ENCODE measurements at places on chromosomes 1 and 21.

DNA sequence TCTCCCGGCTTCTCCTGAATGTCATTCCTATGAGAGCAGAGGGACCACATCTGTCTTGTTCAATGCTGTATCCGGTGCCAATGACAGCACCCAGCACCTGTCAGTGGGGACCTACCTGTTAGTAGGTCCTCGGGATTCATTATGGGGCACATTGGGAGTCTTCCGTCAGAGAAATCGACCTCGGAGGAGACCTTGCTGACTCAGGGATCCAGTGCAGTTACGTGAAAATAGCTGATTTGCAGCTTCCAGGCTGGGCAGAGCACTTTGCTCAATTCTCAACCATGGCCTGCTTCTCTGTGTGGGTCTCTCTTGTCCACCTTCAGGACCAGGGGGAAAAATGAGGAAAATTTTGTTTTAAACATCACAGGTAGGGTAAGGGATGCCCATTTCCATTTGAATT is 130.2 kb downstream of the PRDM2 start:
- DNase-seq = no peak

- no peak for DNase-seq
These were observed 369.6 kb upstream of the USP24 start for GRCh38 chr1:55584526-55585401.

DNA sequence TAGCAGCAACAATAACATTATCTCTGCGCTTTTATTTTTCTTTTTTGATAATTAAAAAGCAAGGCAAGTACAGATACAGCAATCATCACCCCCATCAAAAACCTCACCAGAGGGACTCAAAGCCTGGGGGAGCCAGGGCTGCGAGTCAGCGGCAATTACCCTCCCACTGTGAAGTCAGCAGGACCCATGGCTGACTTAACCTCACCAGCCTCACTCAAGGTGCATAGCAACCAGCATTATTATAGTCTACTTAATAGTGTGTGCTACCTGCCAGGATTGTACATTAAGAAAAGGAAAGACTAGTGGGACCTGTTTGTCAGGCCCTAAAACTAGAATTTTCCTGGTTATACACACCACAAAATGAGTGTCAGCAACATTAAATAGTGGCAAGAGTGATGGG is 28.9 kb upstream of the SERBP1 start:
- no peak for DNase-seq

GRCh38 chr1:160112357-160112756 is 3.2 kb upstream of the ATP1A2 start:
- DNase-seq = no peak

GRCh38 chr1:11893907-11894251 is 32.3 kb downstream of the KIAA2013 start:
- DNase-seq = peak; percentile 50

GRCh38 chr1:107262467-107263286 is 121.8 kb downstream of the NTNG1 start:
- DNase-seq = no peak

DNA sequence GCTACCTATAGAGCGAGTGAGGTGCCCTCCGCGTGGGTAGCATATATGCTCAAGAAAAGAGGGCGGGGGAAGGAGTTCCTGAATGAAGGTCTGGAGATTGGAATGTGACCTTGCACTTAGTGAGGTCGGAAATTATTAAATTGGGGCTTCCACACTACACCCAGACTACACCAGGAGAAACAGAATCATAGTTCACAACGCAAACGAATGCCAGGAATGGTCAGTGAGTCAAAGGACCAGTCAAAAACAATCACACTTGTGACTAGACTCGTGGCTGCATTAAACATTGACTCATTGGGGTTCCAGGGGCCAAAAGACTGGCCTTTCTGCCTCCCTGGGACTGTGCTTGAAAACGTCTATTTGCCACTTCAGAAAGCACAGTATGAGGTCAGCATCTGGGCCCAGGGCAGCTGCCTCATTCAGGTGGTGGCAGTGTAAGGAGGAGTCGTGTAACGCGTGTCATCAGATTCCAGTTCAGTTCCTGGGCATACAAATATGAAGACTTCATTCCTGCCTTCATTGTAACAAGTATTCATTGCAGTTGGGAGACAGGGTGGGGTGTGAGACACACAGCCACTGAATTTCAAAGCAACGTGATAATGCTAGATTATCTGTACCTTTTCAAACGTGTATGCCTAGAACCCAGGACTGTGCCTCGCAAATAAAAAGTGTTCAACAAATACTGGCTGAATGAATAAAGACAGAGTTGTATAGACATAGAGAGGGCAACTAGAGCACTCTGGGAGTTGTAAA is at the start of gene YOD1:
TSS of gene YOD1 (minus strand) at position 18 of the 753 bp plus-strand sequence. CDS start 178 bp downstream, outside the sequence.
- DNase-seq = no peak

- DNase-seq = no peak
These were observed 16.4 kb upstream of the F13B start for GRCh38 chr1:197083474-197083873.

DNA sequence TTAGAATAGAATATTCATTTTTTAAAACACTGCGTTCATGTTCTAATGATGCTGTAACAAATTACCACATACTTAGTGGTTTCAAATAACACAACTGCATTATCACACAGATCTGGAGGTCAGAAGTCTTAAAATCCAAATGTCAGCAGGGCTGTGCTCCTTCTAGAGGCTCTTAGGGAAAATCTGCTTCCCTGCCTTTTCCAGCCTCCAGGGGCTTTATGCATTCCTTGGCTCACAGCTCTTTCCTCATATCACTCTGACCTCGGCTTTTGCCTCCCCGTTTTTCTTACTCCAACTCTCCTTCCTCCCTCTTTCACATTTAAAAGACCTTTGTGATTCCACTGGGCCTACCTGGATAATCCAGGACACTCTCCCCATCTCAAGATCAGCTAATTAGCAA is 18.6 kb upstream of the FMN2 start:
- DNase-seq = no peak

DNA sequence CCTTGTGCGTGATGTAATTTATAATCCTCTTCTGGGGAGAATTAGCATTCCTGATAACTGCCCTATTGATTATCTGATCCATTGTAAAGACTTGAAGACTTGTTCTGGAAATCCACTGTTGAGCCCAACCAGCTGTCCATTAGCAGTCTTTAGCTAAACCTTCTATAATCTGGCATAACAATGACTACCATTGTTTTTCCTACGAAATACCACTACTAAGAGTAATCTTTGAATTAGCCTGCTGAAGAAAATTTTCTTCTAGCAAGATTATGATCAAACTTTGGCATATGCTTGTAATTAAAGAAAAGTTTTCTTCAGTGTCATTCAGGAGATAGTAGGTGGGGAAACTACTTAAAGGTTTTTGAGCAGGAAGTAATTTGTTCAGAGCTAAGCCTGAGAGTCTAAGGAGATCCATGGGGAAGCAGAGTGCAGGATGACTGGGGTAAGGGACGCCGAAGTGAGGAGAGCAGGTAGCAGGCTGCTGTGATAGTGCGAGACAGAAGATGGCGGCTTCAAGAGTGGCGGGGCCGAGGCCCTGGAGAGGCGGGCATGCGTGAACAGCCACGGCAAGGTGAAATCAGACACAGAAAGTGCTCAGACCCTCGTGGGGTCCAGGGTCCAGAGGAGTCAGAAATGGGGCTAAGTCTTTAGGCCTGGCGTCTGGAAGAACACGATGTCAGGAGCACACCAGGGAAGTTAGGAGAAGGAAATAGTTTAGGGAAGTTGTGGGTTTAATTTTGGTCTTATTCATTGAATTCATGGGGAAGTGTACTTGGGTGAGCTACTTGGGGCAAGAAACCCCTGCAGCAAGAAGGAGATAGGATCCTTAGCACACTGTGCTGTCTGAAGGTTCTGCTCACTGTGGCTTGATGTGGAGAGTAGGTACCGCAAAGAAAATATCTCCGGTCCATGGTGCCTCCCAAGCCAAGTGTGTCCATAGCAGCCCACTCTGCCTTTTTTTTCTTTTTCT is 112.6 kb upstream of the ADAR start:
- no peak for DNase-seq

GRCh38 chr1:61332196-61332753 is 249.9 kb downstream of the NFIA start:
- DNase-seq = no peak

- DNase-seq = no peak
These were observed 54.9 kb downstream of the RGL1 start for GRCh38 chr1:183859831-183860230.

DNA sequence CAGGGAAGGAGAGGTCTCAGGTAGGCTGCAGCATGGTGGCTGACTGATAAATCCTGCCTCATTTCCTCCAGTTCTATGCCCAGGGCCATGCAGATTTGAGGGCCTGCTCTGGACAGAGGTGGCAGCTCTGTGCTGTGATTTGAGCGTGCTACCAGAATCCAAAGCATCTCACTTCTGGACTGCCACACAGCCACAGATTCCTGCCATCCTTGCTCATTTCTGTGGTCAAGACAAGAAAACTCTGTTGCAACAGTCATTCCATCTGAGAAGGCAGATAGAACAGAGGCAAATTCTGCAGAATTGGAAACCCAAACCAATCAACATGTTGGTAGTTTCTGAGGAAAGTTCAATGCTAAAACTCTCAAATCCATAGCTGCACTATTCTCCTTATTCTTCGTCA is 102.8 kb upstream of the GALNT2 start:
- no peak for DNase-seq

DNA sequence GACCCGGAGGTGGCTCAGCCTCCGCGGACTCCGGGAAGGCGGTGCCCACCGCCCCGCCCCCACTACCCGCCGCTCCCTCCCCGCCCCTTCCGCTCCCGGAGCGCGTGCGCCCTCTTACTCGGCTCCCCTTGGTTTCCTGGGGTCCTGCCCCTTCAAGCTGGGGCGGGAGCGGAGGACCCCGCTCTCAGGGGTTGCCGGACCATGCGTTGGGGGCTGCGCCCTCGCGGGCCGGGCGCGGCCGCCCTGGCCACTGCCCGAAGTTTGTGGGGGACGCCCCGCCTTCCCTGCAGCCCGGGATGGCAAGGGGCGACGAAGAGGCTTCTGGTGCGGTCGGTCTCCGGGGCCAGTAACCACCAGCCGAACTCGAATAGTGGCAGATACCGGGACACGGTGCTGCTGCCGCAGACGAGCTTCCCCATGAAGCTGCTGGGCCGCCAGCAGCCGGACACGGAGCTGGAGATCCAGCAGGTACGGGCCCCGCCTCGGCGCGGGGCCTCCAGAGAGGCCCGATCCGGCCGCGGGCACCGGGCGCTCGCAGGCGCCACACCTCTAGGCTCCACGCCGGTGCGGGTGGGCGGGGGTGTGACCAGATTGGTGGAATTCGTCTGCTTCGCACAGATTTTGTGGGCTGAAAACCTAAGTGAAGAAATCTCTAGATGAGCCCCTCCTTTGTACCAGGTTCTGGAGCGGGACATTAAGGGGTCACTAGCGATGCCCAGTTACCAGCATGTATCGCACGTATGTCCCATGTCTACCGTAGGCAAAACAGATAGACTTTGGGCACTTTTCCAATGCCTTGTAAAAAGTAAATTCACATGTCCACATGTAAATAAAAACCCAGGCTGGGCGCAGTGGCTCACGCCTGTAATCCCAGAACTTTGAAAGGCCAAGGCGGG is at the start of gene IARS2:
TSS of gene IARS2 (plus strand) at position 117 of the 896 bp plus-strand sequence. CDS start at position 202, 85 bp downstream.
- peak; percentile 90 for DNase-seq

DNA sequence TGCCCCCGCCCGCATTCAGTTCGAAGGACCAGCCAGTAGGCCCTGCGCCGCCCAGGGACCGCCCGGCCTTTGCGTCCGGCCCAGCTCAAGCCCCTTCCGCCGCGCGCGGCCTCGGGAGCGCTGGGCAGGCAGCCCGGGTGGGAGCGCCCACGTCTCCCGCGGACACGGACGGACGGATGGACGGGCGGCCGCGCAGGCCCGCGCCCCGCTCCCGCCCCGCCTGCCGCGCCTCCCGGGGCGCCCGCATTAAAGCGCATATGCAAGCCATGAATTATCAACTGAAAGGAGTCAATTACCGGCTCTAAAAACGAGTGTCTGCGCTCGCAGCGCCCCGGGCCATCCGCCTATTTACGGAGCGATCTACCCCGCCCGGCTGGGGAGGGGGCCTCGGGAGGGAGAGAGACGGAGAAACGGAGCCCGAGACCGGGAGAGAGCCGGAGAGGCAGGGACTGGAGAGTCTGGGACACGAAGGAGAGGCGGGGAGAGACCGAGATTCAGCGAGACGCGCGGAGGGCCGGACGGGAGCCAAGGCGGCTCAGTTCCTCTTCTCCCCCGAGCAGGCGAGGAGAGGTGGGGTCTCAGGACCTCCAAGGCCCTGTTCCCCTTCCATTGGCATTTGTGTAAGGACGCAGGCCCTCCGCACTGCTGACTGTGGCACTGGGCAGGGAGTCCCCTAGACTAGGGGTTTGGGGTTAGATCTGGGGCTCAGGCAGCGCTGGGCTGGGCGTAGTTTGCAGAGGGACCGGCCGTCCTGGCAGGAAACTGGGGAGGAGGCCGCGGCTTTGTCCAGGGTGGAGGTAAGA is 41.3 kb upstream of the DMBX1 start:
- DNase-seq = no peak

GRCh38 chr1:240169188-240169587 is 77.5 kb downstream of the FMN2 start:
- DNase-seq = no peak

DNA sequence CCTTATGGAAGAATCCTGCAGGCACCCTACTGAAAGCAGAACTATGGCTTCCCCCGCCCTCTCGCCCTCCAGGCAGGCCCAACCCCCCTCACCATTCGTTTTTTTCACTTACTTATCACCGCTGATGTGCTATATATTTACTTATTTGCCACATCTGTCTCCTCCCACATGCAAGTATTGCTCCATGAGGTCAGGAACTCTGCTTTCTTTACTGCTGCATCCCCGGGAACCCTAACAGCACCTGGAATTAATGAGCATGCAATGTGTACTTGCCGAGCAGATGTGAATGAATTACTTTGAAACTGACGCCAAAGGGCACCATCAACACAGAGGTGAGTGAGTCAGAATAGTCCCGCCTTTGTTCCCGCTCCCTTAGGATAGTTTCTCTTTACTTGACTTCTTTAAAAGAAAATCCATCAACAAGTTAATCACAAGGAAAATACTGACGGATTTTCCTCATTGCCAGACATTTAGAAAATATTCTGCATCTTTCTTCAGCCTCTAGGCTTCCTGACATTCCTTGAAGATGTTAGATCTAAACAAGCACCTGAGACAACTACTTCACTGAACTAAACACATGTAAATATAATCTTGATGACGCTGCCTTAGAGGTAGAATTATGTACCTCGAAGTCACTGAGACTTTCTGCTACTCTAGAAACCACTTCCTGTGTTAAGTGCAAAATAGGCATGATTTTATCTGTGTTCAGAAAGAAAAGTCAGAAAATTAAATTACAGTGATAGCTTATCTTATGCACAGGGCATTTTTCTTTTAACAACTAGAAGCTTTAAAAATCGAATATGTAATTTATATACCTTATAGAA is 17.5 kb upstream of the RAB4A start:
- DNase-seq = no peak

DNA sequence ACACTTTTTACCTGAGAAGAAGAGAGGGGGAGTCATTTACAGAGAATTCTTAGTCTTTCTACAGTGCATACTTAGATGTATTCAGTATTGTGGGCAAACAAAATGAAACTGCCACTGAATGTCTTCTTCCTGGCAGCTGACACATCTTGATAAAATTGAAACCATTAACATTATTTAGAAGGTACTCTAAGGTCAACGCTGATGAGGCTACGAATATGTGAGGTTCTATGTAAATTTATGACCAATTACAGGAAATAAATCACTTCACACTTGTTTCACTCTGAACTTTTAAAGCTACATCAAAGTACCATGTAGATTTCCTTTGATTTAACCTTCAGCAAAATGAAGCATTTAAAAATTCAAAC is 51.3 kb upstream of the GFI1 start:
- DNase-seq = no peak

GRCh38 chr1:222124602-222125001 is 382.7 kb upstream of the DUSP10 start:
- no peak for DNase-seq

- no peak for DNase-seq
These were observed 172.0 kb downstream of the LRRC40 start for GRCh38 chr1:70033266-70033873.

Measured in activated T-helper 1 cell treated with Interleukin-2 at 50 U/mL for 16 hours (primary cell).